Activated naive CD8-positive, alpha-beta T cell treated with anti-CD3 and anti-CD28 coated beads, Interleukin-2, amount 10 ng/mL, durations not matched to agents 7 days and 5 days (primary cell): ENCODE measurements at places on chromosomes 16 and 17. TPM values are rescaled to one million over a fixed set of nuclear protein-coding genes. Genes with fewer than 3 reads are reported as not detected.
A peak's percentile ranks its signal among the peaks of the same experiment; 100 is the strongest.

The TMC8 gene
- total RNA-seq: 336 TPM

The OR3A3 gene
- not detected for total RNA-seq

The CMTM2 gene
- 1.3 TPM for total RNA-seq

The FOXL1 gene
- not detected for total RNA-seq

The KRT39 gene
- not detected for total RNA-seq

The OR4D1 gene
- total RNA-seq: 0.72 TPM

The IL34 gene
- total RNA-seq: not detected

DNA sequence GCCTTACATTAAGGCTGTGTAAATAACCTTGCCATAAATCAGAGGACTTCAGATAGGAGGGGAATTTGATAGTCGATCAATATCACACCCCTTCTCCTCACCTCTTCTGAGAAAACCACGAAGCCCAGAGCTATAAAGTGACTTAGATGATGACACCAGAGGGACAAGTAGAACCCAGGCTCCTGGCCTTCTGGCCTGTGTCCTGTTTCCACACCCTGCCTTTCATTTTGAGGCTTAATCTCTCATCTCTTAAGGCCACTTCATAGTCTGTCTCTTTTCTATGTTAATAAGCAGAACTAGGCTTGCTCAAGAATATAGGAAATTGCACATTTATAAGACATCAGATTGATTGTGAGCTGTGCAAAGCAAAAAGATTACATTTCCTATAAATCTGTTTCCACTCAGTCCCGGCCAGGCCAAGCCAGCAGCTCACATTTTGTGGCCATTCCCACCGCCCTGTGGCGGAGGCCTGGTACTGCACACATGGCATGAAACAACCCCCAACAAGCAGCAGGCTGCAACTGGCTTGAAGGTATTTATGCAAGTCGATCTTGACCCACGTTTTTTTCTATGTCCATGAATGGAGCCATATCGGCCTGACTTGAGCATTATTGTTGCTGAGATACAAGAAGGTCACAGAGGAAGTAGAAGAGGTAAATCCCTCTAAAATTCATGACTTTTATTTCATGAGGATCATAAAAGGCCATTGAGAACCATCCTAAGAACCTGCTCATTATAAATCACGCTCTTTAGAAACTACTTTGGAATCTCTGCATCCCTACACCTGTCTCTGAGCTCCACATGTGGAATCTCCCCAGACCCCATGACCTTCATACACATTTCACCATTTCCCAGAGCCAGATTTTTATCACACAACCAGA is 93.7 kb downstream of the PMP22 start:
- peak; percentile 39 for DNase-seq

GRCh38 chr17:59362811-59363205 is 31.4 kb downstream of the YPEL2 start:
- DNase-seq: no peak

DNA sequence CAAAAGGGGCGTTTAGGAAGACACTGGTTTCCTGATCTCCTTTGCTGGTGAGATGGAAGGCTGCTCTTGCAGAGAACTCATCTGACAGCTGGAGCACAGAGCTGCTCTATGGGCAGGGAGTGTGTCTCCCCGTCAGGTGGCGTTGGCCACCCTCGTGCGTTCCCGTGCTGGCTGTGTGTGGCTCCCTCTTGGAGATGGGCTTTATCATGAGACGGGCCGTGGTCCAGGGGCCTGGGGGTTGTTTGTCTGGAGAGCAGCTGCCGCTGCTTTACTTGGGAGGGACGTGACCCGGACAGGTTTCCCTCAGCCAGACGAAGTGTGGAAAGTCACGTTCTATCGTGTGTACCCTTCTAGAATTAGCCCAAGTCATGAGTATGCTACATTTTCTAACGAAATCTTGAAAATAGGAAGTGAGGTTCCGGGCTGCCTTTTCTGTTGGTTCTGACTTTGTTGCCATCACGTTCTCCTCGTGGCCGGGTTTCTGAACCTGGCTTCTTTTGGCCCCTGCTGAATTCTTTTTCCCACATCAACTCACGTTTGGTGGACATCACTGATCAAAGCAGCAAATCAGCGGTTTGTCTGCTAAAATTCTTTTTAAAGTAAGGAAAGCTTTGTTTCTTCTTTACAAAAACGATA is 105.6 kb upstream of the CHMP6 start:
- no peak for DNase-seq

DNA sequence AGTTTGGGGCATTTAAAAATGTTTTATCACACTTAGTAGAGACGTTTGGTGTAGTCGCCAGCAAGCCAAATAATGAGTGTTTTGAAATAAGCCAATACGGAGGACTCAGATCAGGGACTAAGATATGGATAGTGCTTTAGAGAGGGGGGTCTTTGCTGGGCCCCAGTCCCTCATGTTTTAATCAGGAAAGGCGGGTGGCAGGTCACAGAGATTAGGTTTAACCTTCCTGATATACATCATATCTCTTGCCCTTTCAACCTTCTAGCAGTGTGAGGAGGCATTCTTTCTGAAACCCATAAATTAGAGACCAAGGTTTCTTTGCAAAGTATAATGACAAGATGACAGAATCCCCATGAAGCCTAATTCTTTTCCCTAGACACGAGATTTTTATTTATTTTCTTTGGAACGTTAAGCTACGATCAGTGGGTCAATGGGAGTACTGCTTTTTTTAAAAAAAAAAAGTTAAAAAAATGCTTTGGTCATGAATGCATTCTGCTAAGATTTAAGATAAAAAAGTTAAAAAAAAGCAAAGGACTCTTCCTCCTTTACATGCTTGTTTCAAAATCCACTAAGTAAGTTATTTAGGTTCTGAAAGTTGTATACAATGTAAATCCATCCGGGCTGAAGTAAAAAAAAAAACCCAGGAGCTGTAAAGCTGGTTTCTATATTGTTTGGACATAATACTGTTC is 572.1 kb upstream of the SALL1 start:
- DNase-seq: no peak

DNA sequence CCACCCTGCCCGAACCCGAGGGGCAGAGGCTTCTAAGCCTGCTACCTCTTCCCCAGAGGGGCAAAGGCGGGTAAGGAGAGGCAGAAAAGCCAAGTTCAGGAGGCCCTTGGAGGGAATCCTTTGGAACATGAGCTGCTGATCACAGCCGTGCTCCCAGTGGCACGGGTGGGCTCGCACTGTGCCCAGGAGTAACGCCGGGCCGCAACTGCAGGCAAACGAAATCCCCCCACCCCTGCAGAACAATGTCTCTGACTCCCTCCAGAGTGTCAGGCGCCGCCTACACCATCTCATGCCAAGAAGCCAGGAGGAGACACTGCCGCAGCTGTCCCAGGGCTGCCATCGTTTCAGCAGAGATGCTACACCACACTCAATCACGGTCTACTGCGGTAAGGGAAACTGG is 8.9 kb downstream of the P4HB start:
- DNase-seq: no peak

- DNase-seq: peak; percentile 72
Measured at GRCh38 chr16:87806641-87807546, 41.1 kb upstream of the KLHDC4 start.

DNA sequence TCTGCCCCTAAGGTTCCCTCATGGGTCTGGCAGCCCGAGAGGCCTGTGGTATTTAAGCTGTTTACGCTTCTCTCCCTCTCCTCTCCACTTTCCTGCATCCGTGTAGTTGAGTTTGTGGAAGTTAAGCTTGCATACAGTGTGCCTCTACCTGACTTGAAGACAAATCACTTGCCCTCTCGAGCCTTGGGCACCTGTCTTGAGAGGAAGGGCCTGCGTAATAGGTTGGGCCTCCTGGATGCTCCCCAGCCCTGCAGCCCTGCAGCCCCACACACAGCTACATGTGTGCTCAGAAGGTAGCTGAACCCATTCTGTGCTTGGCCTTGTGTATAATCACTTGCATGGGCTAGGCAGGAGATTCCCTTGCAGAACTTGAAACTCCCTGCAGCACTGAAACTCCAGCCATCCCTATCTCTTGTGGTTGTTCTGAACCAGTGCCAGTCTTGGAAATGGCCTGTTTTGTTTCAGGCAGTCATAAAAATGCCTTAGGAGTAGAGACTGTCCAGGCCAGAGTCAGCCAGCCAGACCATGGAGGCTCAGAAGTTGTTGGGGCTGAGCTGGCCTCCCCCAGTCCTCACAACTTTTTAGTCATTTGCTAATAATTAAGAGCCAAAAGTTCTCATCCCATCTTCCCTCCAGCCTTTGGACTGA is 134.6 kb downstream of the CLEC16A start:
- DNase-seq: no peak

DNA sequence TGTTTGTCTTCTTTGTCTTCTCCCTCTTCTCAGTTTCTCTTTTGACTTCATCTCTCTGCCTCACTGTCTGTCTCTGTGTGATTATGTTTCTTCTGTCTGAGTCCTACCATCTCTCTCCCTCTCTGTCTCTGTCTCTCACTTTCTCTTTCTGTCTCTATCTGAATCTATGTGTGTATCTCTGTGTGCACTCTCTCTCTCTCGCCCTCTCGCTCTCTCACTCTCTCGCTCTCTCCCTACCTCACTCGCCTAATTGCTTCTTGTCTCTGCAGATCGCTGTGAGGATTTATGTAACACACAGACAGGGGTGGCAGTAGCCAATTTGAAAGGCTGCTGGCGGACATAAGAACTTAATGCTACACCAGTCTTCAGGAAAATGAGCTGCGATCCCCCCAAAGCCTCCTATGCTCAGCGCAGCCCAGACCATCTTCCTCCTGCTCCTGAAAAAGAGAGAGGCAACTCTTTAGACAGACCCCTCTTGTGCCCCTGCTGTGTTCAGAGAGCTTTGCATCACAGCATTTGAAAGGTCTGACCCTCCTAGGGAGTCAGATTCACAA is 140.9 kb downstream of the CCT6B start:
- no peak for DNase-seq

- DNase-seq: no peak
Measured at GRCh38 chr17:39801055-39801454, 63.1 kb downstream of the IKZF3 start.

GRCh38 chr17:42203354-42203753 is 9.1 kb upstream of the GHDC start:
- no peak for DNase-seq
